MM.1S (cell line): ENCODE measurements at places on chromosomes 11 and 22.
A peak's percentile ranks its signal among the peaks of the same experiment; 100 is the strongest.

DNA sequence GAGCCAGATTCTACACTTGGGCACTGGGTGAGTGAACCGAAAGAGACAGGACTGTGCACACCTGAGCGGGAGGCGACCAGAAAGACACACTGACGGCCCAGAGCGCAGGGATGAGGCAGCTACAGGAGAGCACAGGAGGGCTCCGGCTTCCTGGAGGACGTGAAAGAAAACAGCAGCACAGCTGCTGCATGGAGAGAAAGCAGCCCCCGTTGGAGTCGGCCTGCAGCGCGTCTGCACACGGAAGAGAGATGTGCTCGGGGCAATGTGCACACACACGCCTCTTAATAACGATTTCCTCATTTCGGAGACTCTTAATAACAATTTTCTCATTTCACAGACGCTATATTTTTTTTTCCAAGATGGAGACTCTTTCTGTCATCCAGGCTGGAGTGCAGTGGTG is 160.4 kb downstream of the CTTN start:
- DNase-seq, result no peak

DNA sequence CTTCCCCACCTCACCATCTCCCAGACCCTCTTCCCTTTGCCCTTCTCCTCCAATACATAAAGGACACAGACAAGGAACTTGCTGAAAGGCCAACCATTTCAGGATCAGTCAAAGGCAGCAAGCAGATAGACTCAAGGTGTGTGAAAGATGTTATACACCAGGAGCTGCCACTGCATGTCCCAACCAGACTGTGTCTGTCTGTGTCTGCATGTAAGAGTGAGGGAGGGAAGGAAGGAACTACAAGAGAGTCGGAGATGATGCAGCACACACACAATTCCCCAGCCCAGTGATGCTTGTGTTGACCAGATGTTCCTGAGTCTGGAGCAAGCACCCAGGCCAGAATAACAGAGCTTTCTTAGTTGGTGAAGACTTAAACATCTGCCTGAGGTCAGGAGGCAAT is 58.2 kb downstream of the TIMP3 start:
- DNase-seq, result no peak

DNA sequence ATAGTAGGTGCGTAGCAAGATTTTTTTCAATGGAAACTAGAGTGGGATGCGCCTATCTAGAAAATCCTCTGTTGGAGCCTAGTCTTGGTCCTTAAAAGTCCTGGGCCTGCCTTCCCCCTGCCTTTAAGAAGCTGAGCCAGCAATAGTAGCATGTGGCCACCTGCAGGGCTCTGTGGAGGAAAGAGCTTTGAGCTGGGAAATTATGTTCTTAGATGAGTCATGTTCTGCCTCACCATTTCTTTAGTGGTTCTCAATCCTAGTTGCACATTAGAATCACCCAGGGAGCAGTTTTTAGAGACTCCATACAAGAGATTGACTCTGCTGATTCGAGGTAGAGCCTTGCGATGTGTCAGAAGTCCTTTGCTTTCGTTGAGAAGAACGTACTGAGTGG is 133.5 kb downstream of the COMMD9 start:
- no peak for DNase-seq

- DNase-seq, result no peak
These were observed 109.6 kb downstream of the TRIM29 start for GRCh38 chr11:120028181-120028896.

- no peak for DNase-seq
These were observed 150.1 kb downstream of the MN1 start for GRCh38 chr22:27651486-27651885.

GRCh38 chr22:19942157-19943081 is 801 bp upstream of the TXNRD2 start:
- DNase-seq, result peak; percentile 10

DNA sequence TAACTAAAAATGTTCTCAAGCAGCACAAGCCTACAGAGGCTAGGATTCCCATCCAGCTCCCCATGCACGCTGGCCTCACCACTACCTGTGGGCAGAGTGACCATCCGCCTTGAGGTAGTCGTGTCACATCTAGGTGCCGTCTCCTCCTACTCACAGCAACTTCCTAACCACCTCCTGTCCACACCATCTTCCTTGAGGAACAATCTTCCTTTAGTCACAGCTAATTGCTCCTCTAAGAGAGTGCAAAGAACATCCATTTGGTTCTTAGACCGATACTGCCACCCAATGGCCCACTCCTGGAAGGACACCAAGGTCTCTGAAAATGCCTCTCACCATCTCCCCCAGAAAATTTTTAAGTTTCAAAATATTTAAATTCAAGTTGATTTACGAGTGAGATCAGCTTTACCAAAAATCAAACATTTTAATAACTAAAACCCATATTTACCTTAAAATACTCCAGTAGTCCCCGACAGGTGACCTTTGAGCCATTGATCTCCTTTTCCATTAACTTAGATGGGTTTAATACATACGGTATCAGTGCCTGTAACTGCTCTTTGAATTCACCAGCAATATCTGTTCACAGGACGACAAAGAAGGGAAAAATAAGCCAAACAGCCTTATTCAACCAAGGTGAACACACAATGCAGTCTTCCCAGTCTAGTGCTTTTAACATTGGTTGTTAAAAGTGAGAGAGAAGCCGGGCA is 21.7 kb upstream of the PLAAT3 start:
- DNase-seq, result peak; percentile 50

DNA sequence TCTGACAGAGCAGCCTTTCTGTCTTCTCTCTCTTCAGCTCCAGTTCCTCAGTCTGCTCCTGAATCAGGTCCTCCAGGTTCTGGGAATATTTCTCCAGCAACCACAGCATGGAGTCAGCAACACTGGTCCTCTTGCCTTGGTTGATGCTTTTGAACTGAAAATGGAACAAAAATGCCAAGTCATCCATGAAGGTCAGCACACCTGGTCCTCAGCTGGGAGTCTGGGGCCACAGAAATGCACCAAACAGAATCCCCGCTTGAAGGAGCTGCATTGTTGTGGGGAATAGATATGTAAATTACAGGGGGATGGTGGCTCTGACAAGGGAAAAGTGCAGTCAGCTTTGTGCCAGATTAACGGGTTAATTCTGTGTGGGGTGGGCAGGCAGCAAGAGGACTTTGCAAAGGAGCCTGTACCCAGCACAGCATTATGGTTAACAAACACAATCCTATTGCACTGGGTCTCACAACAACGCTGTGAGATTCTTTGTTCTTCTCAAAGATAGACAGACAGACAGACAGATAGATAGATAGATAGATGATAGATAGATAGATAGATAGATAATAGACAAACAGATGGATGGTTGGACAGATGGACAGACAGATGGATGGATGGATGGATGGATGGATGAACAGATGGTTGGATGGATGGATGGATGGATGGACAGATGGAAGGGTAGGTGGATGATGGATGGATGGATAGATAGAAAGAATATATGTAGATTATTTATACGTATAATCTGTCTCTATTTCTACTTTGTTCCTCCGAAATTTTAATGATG is 33.8 kb upstream of the LRRC32 start:
- no peak for DNase-seq

GRCh38 chr11:68678031-68678441 is 6.3 kb upstream of the GAL start:
- no peak for DNase-seq

DNA sequence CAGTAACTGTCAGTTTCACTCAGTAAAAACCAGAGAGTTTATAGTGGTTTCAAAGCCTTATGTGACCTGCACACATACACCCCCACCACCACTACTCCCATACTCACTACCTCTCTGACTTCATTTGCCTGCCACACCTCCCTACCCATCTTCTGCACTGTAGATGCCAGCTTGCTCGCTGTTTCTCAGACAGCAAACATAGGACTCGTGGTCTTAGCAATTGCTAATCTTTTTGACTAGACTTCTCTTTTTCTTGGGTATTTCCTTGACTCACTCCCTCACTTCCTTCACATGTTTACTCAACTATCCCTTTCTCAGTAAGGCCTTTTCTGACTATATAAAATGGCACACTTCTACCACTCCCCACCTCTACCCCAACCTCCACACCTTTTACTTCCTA is 27.8 kb downstream of the CEP295 start:
- no peak for DNase-seq

GRCh38 chr11:112049777-112050176 is 24.0 kb downstream of the PIH1D2 start:
- no peak for DNase-seq
